HFFc6 (cell line): ENCODE measurements at places on chromosomes 13 and 19. TPM values are rescaled to one million over a fixed set of nuclear protein-coding genes. Genes with fewer than 3 reads are reported as not detected.

ATP7B gene
- total RNA-seq = 0.94 to 3.2 TPM (median 3.1 TPM) in 3 replicates

FLT3LG gene
- 6.1 to 12.5 TPM (median 6.2 TPM) in 3 replicates for total RNA-seq

GRCh38 chr13:46908501-46908900 is 11.6 kb upstream of the HTR2A start:
- DNase-seq = peak; percentile 29

DNA sequence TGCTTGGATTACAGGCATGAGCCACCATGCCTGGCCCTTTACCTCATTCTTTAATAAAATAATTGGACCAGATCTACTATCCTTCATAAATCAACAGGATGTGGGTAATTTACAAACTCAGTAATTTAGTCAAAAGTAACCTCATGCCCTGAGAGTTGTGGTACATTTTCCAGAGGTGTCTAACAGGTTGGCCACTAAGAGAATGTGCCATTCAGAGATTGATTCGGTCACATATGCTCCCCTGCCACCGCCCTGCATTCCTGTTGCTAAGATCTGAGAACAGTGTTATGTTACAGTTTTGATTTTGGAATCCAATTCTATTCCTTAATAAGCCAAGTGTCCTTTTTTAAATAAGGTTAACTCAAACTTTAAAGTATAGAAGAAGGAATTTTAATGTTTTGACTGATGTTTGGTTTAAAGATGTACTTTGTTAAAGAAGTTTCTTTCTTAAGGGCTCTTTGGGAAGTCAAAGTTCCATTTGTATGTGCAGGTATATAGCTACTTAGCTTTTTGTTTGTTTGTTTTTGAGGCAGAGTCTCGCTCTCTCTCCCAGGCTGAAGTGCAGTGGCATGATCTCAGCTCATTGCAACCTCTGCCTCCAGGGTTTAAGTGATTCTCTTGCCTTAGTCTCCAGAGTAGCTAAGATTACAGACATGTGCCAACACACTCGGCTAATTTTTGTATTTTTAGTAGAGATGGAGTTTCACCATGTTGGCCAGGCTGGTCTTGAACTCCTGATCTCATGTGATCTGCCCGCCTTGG is 29.2 kb downstream of the PHF11 start:
- DNase-seq = no peak

DNA sequence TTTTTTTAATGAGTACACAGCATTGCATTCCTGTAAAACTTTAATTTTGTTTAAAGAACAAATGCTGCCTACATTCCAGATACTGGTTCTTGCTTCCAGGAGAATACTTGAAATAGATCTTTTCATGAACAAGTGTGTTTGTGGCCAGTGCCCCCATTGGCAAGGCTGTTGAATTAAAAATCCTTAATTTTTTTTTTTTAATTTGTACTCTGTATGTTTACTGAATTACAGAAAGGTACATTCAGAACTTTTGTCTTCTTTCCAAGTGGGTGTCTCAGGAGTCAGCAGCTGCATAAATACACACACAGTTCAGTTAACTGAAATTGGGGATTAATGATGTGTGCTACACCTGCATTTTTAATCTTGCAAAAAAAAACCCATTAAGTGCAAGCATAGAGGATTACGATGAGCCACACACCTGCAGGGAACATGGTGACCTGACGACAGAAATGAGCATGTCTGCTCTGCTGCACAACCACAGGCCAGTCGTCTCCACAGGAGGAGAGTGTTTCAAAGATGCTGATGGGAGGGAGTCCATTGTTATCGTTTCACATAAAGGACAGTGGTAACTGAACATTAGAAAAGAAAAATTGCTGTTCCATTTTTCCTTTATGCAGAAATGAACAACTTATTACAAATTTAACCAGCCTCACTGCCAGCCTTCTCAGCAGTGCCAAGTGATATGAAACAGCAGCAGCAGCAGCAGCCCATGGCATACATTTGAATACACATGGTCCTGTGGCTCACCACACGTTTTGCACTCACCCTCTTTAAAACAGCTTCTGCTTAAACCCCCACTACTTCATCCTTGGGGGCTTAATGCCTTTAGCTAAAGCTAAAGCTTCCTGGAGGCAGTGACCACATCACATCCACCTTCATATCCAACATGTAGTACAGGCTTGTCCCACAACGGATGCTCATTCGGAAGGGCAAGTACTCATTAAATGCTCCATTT is 72.3 kb upstream of the RFC3 start:
- no peak for DNase-seq

DNA sequence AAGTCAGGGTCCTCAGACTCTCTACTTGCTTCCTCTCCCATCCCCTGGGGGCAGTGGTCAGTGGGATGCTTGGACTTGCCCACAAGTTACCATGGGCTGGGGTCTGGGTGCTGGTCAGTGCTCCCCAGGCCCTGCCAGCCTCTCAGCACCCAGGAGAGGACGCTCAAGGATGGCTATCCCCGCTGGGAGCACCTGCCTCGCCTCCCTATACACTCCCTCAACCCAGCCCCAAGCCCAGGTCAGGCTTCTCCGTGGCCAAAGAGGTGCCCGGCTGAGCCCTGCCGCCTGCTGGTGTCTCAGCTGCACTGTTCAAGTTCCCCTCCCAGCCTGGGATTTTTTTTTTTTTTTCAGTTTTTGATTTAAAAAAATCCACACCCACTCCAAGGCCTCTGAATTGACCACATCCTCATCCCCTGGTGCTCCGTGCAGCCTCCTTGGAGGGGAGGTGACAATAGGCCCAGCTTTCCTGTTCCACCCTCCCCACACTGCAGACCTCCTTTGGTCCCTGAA is 10.8 kb downstream of the F2RL3 start:
- DNase-seq = no peak

DNA sequence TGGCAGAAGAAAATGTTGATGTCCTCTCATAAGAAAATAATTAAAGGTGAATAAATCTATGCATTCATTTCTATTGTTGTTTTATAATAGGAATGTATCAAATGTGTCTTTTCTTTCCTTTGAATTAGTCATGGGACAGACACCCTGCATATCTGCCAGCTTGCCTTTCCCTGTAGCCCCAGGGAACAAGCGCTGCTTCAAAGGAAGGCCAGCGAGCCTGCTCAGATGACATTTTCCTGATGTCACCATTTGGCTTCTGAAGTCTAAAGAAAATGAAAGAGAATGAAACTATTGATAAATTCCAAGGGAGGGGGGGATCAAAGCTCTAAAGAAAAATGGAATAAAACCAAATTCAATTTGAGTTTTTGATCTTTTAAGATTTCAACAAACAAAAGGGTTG is 574.8 kb downstream of the IRS2 start:
- DNase-seq = peak; percentile 64

DNA sequence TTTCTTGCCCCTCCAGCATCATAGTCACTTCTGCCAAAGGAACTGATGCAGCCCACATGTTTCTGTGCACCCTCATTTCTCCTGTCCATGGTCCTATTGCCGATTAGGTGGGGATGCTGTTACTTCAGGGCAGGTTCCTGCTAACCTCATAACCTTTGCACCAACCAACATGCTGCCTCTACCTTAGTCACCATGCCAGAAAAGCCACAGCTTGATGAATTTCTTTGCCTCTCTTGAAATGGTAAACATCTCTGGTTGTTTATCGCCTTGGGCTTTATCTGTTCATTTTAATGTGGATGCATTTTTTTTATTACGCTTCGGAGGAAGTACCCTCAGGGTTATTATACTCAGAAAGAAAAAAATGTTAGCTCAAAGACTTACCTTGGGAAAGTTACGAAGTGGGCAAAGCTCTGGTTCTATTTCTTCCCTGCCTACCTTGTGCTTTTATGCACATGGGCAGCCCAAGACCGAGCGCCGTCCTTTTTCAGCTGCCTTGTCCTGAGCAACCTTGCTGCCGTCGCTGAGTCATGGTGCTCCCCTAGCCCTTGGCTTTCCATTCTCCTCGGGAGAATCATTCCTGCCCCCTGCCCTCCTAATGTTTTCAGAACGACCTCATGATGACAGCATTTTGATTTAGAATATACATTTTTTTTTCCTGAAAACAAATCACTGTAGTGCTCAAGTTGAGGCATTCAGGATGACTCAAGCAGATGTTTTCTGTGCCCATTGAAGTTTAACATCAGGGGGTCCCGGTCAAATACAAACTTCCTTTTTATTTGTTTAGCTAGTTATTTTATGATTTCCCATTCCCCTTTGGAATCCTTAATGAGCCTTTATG is 280.0 kb downstream of the SHISA2 start:
- DNase-seq = no peak

GRCh38 chr19:7006135-7006704 is 15.0 kb downstream of the MBD3L2B start:
- no peak for DNase-seq

- peak; percentile 78 for DNase-seq
These were observed 242.2 kb upstream of the EDNRB start for GRCh38 chr13:78160793-78161192.

GRCh38 chr19:3949997-3950859 is 17.4 kb downstream of the NMRK2 start:
- DNase-seq = no peak

DNA sequence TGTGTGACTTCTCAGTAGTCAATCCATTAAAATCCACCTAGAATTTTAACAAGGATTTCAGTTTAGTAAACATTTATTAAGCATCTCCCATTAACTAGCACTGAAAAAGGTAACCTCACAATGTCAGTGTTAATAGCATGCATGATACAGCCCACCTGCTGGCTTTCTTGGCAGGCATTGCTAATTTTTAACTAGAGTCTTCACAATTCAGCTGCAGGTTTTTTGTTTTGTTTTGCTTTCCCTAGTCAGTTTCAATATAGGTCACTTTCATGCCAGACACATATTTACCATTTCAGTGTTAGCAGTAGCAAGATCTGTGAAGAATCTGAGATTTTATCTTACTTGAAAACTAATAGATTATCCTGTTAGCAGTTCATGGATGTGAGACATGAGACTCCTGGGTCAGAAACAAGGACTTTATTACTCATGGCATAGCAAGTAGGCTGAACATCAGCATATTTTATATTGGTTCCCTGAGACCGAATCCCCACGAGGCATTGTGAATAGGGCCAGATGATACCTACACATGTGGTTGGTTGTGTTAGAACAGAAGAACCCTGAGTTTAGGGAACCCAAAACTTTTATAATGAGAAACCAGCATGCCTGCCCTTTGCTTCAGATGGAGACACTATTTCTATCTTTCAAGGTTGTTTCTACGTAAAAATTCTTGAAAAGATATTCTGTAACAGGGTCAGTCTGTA is 198.0 kb upstream of the HTR2A start:
- DNase-seq = no peak

GRCh38 chr19:13079542-13079986 is 23.1 kb downstream of the LYL1 start:
- no peak for DNase-seq

DNA sequence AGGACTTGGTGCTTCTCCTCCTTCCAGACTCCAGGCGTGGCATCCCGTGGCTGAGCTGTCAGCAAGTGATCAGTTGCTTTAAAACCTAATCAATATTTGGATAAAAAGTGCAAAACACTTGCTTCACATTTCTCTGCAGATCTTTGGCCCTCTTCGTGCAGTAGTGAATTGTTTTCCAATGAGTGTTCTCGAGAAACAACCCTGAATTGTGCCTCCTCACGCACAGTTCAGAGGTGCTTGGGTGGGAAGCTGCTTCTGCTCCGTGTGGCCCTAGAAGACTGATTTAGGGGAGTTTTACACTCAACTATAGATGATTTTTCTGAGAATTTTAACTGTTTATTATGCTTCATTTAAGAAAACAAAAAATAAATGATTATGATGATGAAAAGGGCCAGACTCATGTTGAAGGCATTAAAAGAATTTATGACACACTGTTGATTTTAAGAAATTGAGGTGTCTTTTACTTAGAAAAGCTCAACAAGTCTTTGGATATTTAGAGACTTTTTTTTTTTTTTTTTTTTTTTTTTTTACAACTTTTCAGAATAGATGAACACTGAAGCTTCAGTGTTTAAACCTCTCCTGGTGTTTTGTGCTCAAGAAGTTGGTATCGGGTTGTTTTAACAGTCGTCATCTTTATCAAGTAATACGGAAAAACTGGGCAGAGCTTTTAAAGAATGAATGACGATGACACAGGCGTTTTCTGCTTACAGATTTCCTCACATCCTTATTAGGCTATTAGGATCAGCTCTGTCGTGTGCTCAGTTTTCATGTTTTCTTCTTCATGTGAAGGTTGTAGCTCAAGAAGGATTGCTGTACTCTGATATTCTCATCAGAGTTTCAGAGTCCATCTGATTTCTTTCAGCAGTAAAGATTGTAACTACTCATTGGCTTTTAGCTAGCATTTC is 39.5 kb upstream of the TEX29 start:
- peak; percentile 65 for DNase-seq

GRCh38 chr13:52162279-52163101 is 3.1 kb upstream of the NEK3 start:
- peak; percentile 40 for DNase-seq

DNA sequence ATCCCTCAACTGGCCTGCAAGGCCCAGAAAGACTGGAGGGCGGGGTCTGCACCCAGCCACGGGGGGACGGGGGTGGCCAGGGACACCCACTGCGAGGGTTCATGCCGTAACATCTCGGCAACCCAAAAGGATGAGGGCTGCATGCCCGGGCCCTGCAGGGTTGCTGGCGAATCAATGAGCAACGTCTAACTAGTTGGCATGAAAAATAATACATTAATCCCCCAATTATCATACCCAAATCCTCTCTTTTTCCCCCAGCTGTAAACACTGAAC is 232.2 kb downstream of the TUBA3C start:
- DNase-seq = no peak

DNA sequence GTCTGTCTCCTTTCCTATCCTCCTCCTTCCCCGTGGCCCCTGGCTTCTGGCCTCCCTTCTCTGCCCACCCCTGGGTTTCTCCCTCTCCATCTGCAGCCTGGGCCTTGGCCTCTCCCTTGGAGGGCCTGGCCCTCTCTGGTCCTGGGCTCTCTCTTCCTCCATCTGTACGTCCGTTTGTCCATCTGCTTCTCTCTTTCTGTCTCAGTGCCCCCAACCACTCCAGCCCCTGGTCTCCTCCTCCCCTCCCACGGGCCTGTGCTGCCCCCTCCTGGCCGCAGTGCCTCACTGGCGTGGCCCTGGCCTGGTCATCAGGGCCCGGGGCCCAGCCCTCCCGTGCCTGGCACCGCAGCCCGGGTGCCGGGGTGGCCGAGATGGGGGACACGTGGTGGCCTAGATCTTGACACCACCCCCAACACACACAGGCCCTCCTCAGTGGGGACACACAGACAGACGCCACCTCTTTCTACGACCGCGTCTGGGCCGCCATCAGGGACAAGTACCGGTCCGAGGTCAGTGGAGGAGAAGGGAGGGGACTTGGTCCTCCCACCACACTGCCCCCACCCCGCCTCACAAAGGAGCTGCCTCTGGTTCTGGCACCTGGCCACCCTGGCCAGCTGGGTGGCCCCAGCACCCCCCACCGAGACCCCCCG is 11.3 kb downstream of the PRKCSH start:
- no peak for DNase-seq
